ENCODE measurements at places on chromosomes 1 and 21.

DNA sequence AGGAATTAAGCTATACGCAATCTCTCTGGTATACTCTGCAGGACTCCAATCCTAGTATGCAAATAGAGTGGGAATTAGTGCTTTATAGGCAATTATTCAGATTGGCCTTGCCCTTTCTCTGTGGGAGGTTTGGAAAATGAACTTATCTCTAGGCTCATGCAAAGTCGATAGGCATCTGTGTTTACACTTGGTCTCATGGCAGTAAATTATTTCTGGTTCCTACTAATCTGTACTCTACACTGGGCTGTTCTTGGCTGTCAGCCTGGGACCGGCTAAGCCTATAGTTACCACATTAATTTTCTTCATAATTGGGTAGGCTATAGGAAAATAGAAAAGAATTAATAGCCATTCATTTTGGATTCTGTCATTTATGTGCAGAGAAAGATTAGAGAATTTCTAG, 544.6 kb downstream of the AMY1C start:
- DNase-seq: no peak

DNA sequence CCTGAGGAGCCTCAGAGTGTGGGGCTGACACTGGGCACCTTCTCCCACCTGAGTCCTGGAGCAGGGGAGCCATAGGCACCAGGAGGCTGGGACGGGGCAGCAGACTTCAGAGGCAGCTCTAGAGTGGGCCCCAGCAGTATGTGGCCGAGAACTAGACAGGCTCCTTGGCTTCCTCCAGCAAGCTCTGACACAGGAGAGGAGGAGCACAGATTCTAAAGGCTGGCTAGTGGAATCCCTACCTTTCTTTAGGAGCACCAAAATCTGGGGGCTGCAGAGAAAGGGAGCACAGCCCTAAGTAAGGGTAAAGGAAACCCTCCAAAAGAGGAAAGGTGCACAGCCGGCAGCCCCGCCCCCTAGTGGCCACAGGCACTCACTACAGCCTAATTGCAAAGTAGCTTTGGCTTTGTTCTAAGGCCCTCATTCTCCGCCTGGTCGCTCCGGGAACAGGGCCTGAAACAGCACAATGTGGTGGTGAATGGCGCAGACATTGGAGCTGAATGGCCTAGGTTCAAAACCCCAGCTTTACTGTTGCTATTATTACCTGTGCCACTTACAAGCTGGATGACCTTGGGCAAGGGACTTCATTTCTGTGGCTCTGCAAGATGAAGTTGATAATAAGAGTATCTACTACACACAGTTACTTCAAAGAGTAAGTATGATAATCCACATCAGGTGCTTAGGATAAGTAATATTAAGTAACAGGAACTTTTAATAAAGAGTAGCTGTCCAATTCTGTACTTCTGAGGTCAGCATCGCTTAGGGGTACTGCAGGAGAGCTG, 8.8 kb upstream of the GUCA2A start:
- DNase-seq: peak; percentile 23

DNA sequence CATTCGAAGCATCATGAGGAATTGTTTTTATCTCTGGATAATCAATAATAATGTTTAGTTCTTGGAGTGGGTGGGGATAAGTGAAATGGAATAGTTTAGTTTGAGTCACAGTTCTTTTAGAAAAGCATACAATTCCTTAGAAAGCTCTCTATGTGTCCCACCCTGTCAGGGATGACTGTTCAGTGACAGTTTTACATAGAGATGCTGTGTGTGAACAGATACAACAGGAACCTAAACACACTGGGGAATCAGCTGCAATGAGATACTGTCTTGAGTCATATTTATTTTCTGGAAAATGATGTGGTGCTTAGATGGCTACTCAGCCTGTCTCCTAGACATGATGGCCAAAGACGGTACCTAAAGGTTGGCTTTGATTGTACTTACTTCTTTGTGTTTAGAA, 25.7 kb upstream of the CCDC190 start:
- DNase-seq: no peak

DNA sequence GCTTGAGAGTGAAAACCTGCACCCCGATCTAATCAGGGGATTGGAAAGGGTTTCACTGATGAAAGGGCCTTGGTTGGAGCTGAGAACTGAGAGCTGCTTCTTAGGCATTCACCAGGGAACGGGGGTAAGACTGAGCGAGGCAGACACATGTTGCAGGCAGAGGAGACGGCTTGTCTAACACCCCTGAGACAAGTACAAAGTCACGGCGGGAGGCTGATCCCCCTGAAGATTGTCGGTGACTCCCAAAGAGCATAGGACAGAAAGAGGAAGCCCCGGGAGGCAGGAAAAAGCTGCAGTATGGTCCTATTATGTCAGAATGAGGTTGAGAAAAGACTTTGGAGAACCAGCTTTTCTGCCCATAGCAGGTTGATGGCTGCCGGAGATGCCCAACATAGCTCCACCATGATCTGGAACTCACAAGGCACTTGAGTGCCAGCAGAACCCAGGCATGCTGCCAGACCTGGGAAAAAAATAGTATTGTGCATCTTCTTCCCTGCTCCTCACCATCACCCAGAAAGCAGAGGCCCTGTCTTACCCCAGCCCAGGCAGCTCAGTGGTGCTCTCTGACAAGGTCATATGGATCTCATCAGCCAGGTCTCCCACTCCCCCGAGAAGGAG, 463.9 kb upstream of the PROX1 start:
- no peak for DNase-seq

GRCh38 chr1:6179564-6180175, 451 bp downstream of the CHD5 start:
- no peak for DNase-seq

- DNase-seq: no peak
Measured at GRCh38 chr1:210797422-210797821, 336.5 kb downstream of the KCNH1 start.

- DNase-seq: peak; percentile 83
Measured at GRCh38 chr1:156860113-156860627, 495 bp upstream of the NTRK1 start.

GRCh38 chr1:115807723-115808122, 33.2 kb downstream of the NHLH2 start:
- peak; percentile 23 for DNase-seq

GRCh38 chr1:100806601-100807000, 87.1 kb downstream of the VCAM1 start:
- DNase-seq: no peak

- no peak for DNase-seq
Measured at GRCh38 chr1:167520711-167521206, 2.4 kb upstream of the CD247 start.

DNA sequence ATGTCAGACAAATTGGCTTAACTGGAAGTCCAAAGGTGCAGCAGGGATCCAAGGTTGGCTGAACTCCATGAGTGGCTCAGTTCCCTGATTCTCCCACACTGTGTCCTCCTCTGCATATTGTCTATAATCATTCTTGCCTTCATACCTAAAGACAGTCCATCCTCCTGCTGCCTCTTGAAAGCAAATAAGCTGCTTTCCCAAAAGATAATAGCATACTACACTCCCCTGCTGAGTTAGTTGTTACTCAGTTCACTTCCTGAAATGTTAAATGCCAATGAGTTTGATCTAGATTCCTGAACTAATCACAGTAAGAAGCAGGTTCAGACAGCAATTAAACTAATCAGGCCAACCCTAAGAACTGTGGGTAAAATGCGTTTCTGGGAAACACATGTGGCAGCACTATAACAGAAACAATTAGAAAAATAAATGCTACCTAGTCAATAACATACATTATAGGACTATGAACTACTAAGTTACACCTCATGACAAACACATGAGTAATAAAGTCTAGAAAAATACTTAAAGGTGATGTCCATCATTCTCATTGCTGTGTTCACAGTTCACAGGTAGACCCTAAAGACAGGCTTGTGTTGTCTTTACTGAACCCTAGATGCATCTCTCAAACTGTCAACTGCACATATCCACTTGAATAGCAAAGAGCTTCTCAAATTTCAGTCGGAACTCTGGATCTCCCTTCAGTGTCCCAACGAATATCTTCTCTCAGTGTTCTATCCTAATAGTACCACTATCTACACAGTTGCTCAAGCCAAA, 50.8 kb upstream of the BOLA1 start:
- no peak for DNase-seq

- DNase-seq: peak; percentile 58
Measured at GRCh38 chr1:180198196-180198595, 31.9 kb upstream of the LHX4 start.

DNA sequence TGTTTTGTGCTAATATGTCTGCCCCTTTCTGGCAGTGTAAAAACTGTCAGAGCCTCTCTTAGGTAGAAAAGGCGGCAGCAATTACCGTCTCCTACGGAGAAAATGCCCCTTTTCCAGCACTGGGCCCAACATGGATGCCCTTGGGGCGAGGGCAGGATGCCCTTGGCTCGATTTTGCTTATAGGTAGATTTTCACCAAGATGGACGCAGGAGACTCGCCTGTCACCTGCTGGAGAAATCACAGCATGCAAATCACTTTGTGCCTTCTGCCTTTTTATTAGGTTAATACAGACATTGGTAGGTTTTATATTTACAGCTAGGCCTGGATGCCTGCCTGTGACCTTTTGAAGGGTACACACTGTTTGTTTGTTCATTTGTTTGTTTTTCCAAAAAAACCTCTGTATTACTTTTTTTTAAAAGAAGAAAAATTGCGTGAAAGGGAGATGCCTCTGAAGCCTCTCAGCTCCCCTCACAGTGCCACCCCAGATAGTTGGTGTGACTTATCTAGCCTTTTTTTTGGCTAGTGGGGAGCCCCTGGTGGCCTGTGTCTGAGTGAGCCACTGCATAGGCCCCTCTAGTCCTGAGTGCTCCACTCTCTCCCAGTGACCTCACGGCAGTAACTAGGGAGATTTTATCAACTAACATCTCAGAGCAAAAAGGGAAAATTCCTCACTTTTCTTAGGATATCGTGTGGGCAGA, 2.5 kb downstream of the ATP1B1 start:
- peak; percentile 82 for DNase-seq

DNA sequence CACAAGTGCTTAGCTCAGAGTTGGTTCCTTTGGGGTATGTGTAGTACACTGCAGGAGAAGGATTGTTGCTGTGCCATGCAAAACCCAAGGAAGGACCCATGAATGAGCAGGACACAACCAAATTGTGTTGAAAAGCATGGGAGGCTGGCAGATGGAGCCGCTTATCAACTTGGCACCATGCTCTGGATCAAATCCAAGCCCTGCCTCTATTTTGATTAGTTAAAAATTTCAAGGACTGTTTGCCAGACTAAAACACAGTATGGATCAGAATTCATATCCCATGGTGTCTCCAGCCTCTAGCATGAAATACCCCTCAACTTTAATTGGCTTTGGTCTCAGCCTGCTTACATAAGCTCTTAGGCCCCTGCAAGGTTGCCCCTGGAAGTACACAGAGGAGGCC, 27.8 kb downstream of the CCDC185 start:
- no peak for DNase-seq

DNA sequence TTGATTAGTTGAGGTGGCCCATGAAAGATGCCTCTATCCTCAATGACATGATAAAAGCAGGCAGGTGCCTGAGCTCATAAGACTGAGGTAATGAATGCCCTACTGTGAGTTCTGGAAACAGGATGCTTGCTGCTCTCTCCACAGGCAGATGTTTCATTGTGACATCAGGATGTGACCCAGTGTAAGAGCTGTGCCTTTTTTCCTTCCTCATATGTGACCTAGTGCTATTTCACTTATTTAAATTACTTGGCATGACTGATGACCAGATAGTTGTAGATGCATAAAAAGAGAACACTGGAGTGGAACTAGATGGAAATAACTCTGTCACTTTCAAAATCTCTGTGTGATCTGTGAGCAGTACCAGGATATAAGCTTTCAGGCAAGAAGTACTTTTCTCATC, 31.9 kb downstream of the KIF14 start:
- DNase-seq: no peak

DNA sequence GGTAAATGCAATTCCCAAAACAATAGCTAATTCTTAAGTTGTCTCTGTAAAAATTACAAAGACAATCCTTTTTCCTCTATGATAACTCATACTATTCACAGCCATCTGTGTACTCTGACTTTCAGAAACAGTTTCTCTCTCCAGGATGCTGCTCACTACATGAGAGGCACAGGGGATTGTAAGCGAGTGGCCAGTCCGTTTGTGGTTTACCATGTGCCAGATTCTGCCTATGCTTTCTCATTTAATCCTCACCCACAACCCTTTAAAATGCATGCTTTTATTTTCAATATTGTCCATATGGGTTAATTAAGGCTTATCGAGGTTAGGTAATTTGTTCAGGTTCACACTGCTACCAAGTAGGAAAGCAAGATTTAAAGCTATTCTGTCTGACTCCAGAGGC, 23.0 kb downstream of the RGS1 start:
- no peak for DNase-seq

GRCh38 chr1:99137554-99138206, 126.6 kb upstream of the PLPPR4 start:
- no peak for DNase-seq

- DNase-seq: no peak
Measured at GRCh38 chr1:91124290-91124985, 102.6 kb upstream of the ZNF644 start.

GRCh38 chr1:224619209-224619608, 3.1 kb downstream of the CNIH3 start:
- DNase-seq: no peak

DNA sequence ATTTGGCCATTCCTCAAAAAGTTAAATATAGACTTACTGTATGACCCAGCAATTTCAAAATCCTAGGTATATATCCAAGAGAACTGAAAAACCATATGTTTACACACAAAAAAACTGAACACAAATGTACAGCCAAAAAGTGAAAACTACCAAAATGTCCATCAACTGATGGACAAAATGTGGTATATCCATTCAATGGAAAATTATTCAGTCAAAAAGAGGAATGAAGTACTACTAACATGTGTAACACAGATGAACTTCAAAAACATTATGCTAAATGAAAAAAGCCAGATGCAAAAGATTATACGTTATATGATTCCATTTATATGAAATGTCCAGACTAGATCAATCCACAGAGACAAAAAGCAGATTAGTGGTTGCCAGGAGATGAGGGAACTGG, 8.0 kb downstream of the AIDA start:
- DNase-seq: no peak

GRCh38 chr1:174726880-174727585, 272.7 kb upstream of the CACYBP start:
- DNase-seq: no peak

DNA sequence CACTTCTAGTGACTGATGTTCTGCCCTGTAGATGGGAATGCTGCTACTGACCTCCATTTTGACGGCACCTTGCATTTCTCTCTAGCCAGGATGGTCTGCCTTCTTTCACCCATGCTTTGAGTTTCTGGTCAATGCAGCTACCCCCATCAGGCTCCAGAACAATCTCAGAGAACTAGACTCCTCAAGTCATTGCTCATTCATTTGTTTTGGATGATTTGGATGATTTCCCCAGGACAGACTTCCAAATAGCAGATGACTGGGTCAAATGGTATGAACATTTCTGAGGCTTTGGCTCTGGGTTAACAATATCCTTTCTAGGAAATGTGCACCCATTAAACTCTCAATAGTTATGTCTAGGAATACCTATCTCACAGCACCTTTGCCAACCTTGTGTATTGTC, 63.9 kb downstream of the CSMD2 start:
- DNase-seq: no peak

GRCh38 chr1:51744506-51745303, 127.8 kb downstream of the OSBPL9 start:
- no peak for DNase-seq

- DNase-seq: no peak
Measured at GRCh38 chr21:26583769-26584168, 10.7 kb upstream of the CYYR1 start.

GRCh38 chr1:234564035-234565029, 45.6 kb downstream of the IRF2BP2 start:
- peak; percentile 76 for DNase-seq

GRCh38 chr21:29465546-29465945, 166.8 kb downstream of the BACH1 start:
- no peak for DNase-seq

GRCh38 chr1:40338745-40339419, 21.8 kb upstream of the COL9A2 start:
- DNase-seq: peak; percentile 86
